Naive thymus-derived CD8-positive, alpha-beta T cell (primary cell): ENCODE measurements at places on chromosomes 1 and 21. TPM values are rescaled to one million over a fixed set of nuclear protein-coding genes. Genes with fewer than 3 reads are reported as not detected.

DNA sequence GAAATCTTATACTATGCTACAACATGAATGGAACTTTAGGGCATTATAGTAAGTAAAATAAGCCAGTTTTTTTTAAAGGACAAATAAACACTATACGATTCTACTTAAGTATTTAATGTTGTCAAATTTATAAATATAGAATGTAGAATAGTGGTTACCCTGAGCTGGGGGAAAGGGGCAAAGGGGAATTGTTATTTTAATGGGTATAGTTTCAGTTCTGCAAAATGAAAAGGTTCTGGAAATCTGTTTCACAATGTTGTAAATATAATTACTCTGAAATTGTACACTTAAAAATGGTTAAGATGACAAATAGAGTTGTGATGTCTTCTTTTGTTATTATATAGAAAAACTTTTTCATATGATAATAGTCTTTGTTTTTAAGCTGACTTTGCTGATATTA lies 366.3 kb downstream of the MRPL39 start:
- no peaks in the 10 kb centered on the region for H3K27me3 ChIP-seq
- no peak overlapping the region for H3K4me3 ChIP-seq
- H3K4me1 ChIP-seq: peaks cover 10% of the 10 kb centered on the region
- no peak overlapping the region for H3K27ac ChIP-seq

Gene LRRC3
- 0.08 TPM for polyA plus RNA-seq

Gene TRMT1L
- polyA plus RNA-seq: 14.1 TPM

GRCh38 chr1:100671601-100672000 lies 47.9 kb upstream of the VCAM1 start:
- H3K27me3 ChIP-seq: peaks cover 11% of the 10 kb centered on the region
- H3K4me3 ChIP-seq: no peak overlapping the region
- H3K27ac ChIP-seq: no peak overlapping the region
- H3K4me1 ChIP-seq: peaks cover 3% of the 10 kb centered on the region
- DNase-seq: no peak

DNA sequence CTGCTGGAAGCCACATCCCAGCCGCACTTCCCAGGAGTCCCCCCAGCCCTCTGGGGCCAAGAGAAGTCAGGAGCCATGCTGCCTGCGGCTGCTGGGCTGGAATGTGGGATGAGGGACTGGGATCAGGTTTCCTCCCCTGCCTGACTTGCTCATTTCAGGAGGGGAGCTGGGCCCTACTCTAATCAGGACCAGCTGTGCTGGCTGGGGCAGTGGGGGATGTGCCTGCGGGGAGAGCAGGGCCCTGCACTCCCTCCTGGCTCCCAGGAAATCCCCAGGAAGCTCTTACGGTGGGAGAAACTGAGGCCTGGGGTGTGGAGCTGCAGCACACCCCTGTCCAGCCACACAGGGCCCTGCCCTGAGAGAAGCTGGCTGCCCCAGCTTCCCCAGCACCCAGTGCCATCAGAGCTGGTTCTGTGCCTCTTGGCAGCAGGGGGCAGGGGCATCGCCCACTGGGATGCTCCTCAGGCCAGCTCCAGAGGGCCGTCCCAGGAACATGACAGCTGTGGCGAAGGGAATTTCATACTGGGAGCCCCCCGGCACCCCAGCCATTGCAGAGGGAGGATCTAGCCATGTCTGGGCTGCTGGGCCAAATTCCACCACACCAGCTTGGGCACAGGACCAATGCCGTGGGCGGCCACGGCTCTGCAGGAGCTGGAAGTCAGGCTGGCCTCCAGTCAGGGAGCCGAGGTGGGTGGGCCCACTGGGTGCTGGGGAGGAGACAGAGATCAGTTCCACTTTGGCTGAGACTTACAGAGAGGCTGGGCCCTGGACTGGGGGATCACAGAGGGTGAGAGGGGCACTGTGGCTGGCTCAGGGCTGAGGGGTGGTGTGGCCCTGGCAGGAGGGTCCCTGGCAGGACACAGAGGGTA lies 21.3 kb upstream of the PRSS38 start:
- H3K4me1 ChIP-seq: peaks cover 4% of the 10 kb centered on the region
- no peak for DNase-seq
- H3K27me3 ChIP-seq: no peaks in the 10 kb centered on the region
- no peaks in the 10 kb centered on the region for H3K36me3 ChIP-seq
- H3K4me3 ChIP-seq: no peak overlapping the region

Gene RGS13
- polyA plus RNA-seq: not detected

DNA sequence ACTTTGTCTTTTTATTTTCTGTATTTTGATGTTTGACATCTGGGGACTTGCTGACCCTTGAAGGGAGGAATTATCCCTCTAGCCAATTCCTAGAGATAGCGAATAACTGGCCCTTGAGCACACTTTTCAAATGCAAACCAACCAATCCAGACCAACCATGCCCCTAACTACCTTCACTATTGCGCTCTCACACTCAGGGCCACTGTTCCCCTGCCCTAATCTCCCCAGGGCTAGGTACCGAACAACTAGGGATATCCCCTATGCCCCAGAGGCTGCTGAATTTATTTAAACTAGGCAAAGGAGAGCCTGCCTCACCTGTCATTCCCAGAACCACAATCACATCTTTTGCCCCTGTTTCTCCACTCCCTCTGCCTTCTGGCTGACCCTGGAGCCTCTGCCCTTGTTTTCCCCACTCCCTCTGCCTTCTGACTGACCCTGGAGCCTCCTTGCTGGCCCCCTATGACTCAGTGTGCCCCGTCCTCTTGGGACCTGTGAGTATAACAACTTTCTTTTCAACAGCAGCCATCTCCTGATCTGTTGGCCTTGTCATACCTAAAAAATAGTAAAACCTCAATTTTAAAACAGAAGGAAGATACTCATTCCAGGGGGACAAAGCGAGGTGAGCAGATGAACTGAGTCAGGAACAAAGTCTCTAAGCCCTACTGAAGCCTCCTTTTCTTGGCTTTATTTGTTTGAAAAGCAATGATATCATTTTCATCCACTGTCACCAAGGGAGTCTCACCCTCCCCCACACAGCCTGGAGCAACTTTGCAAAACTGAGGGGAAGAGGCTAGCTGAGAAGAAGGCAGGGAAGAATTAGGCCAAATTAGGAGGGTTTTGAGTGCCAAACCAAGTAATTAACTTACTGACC lies 115.5 kb downstream of the NMNAT2 start:
- H3K4me3 ChIP-seq: no peak overlapping the region
- peaks cover 2% of the 10 kb centered on the region for H3K27me3 ChIP-seq
- H3K4me1 ChIP-seq: no peaks in the 10 kb centered on the region
- DNase-seq: no peak
- H3K36me3 ChIP-seq: no peaks in the 10 kb centered on the region

Gene FLG2
- not detected for polyA plus RNA-seq

GRCh38 chr1:113677250-113678158 lies 81.8 kb downstream of the PHTF1 start:
- no peaks in the 10 kb centered on the region for H3K36me3 ChIP-seq
- DNase-seq: peak; percentile 35
- H3K27ac ChIP-seq: no peak overlapping the region
- H3K4me3 ChIP-seq: no peak overlapping the region
- no peaks in the 10 kb centered on the region for H3K4me1 ChIP-seq

DNA sequence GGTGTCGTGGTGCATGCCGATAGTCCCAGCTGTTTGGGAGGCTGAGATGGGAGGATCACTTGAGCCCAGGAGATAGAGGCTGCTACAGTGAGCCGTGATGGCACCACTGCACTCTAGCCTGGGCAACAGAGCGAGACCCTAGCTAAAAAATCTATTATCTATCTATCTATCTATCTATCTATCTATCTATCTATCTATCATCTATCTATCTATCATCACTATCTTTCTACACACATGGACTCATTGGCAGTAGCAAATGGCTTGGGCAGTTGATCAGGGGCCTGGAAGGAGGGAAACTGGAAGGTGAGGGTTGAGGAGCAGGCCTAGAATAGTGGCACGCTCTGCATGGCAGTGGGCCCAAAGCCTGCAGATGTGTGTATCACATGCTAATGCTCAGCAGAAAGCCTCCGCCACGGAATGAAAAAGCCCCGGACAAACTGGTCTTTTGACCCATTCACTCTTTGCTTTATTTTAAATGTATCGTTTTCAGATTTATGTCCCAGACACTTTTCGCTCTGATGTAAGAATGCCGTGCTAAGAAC lies 7.3 kb upstream of the HUNK start:
- H3K36me3 ChIP-seq: no peaks in the 10 kb centered on the region
- H3K27ac ChIP-seq: no peak overlapping the region
- no peaks in the 10 kb centered on the region for H3K4me1 ChIP-seq
- H3K4me3 ChIP-seq: no peak overlapping the region

- no peak for DNase-seq
- peaks cover 22% of the 10 kb centered on the region for H3K4me1 ChIP-seq
- H3K36me3 ChIP-seq: no peaks in the 10 kb centered on the region
- no peaks in the 10 kb centered on the region for H3K27me3 ChIP-seq
Observed at GRCh38 chr21:45470087-45470515, 65.1 kb downstream of the COL18A1 start.

DNA sequence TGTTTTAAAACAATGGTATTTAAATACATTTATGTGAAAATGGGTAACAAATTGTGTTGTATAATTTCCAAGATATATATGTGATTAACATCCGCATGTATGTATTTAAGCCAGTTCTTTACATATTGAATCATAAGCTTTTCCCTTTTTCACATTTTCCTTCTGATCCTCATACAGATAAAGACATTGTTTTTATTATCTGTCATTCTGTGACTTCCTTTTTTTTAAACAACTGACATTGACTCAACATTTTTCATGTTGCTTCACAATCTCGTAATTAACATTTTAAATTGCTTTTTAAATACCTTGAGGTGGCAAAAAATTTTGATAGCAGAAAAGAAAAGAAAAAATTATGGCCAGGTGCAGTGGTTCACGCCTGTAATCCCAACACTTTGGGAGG lies 1.4 kb downstream of the STXBP3 start:
- peaks cover 4% of the 10 kb centered on the region for H3K36me3 ChIP-seq
- H3K27me3 ChIP-seq: peaks cover under 1% of the 10 kb centered on the region
- peak overlapping the region; percentile 84 for H3K27ac ChIP-seq
- no peak for DNase-seq

GRCh38 chr1:174841747-174842146 lies 158.0 kb upstream of the CACYBP start:
- H3K36me3 ChIP-seq: peaks cover 2% of the 10 kb centered on the region
- no peak overlapping the region for H3K27ac ChIP-seq
- no peak overlapping the region for H3K4me3 ChIP-seq
- no peaks in the 10 kb centered on the region for H3K27me3 ChIP-seq
- no peak for DNase-seq

- H3K4me3 ChIP-seq: no peak overlapping the region
- H3K27ac ChIP-seq: no peak overlapping the region
- no peaks in the 10 kb centered on the region for H3K27me3 ChIP-seq
Observed at GRCh38 chr1:188433425-188433824, 1604.7 kb downstream of the PLA2G4A start.

GRCh38 chr1:184660462-184661191 lies 94.0 kb downstream of the EDEM3 start:
- no peak overlapping the region for H3K27ac ChIP-seq
- DNase-seq: no peak
- no peaks in the 10 kb centered on the region for H3K36me3 ChIP-seq
- peaks cover 4% of the 10 kb centered on the region for H3K4me1 ChIP-seq
- no peak overlapping the region for H3K4me3 ChIP-seq
